Amniotic stem cell (primary cell): ENCODE measurements at places on chromosomes 2 and 18.

- DNase-seq: no peak
Measured at GRCh38 chr2:71303849-71304248, 27.7 kb upstream of the ZNF638 start.

DNA sequence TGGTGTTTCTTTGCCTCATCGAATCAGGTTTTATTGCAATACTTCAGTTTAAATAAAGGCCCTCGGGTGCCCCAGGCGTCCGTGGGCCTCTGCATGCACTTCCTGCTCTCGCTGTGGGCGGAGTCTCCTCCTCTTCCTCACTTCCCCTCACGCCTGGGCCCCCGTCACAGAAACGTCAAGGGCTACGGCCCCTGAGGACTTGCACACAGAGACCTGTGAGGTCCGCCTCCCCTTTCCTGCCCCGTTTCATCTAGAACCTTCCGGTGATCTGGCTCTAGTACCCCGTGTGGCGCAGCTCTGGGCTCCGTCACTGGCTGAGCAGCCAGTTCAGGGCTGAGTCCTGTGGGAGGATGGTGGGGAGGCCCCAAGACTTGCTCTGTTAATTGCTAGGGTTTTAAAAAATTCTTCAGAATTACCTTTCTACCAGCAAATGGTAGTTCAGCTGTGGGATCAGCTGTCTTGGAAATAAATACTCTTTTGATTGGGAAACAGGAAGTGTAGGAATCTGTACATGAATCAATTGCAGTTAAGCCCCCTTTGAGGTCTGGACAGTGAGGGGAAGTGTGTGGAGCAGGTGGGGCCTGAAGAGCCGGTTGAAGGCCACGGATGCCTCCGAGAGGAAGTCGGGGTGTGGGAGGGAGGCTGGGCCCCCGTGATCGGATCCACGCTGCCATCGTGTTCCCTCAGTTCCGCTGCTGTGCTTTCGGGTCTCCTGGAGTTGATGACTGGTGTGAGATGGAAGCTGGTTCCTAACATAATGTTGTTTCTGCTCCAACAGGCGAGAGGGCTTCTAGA is 10.2 kb downstream of the NFATC1 start:
- no peak for DNase-seq

- no peak for DNase-seq
Measured at GRCh38 chr2:73054980-73055379, 16.5 kb downstream of the SFXN5 start.

GRCh38 chr2:38835015-38835601 is 40.6 kb downstream of the DHX57 start:
- DNase-seq: peak; percentile 5

DNA sequence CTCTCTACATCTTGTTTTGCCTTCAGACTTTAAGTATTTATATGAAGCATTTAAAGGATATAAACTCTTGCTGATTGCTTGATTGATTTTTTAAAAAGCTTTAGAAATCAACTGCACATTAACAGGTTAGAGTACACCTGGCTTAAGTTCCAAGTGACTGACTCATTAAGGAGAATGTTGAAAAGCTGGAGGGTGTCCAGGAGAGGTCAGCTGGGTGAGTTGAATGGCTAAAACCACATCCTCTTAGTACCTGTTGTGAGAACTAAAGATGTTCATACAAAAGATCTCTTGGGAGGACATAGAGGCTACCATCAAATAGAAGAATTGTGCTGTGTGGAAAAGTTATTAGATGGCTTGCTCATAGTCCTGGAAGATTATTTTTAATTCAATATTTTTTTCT is 206.8 kb downstream of the TXNL1 start:
- DNase-seq: no peak

DNA sequence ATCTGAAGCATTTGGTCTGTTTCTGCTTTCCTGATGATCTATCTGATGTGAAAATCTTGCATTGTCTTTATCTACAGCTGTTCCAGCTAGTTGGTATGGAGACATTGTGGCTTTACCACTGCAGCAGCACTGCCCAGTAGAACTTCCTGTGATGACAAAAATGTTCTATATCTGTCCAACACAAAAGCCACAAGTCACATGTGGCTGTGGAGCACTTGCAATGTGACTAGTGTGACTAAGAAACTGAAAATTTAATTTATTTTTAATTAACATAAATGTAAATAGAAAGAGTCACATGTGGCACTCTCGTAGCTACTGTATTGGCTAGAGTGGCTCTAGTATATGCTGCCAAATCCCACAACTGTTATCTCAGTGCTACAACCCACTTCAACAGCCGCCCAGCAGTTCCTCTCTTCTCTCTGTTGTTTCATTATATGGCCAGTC is 425.7 kb downstream of the SETBP1 start:
- no peak for DNase-seq

GRCh38 chr2:56100791-56101312 is 82.9 kb upstream of the CCDC85A start:
- no peak for DNase-seq

- DNase-seq: no peak
Measured at GRCh38 chr2:57432528-57432927, 614.1 kb upstream of the VRK2 start.

DNA sequence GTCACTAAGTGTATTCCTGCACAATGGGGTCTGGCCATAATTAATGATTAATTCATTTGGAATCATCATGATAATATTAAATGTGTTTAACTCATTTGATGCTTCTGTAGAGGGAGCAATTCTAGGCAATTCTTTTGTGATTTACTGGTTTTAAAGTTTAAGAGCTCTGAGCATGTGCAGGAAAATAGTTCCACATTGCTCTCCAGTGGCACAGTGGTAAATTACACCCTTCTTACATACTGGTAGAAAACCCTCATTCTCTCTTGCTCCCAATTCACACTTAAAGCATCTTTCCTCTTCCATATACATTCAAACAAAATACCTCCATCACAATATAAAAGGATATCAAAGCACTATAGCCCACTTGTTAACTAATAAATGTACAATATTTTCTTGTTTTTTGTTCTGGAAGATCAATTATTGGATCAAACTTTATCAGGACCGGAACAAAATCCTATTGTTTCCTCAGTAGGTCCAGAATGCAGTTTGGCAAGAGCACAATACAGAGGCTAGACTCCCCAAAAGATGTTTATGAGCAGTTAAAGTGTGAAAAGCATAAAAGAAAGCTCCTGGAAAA is 844.3 kb downstream of the MBD2 start:
- DNase-seq: peak; percentile 2

DNA sequence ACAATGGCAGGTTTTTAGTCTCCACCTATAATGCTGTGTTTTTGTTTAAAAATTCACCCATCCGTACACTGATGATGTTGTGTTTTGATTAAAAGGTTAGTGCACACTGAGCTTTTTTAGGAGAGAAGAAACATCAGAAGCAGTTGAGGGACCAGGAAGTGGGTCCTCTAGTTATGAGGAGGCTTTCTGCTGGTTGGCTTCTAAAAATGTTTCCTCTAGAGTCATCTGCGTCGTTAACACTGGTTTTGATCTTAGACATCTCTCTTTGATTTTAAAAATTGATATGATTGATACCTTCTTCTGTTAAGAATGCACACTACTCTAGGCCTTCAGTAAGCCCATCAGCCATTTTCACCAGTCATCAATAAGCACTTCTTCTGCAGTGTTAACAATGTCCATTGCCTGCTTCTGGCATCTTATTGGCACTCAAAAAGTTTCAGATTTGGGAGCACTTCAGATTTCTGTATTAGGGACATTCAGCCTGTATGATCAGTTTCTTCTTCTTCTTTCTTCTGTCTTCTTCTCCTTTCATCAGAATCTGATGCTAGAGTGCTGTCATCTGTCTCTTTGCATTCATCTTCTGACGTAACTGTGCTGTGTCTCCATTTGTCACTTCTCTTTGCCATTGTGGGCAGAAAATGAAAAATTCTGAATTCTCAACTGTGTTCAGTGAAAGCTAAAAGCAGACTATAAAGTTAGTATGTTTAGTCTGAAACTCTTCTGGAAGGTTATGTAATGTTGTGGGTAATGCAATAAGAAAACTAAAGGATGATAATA is 56.3 kb downstream of the PHLPP1 start:
- no peak for DNase-seq

DNA sequence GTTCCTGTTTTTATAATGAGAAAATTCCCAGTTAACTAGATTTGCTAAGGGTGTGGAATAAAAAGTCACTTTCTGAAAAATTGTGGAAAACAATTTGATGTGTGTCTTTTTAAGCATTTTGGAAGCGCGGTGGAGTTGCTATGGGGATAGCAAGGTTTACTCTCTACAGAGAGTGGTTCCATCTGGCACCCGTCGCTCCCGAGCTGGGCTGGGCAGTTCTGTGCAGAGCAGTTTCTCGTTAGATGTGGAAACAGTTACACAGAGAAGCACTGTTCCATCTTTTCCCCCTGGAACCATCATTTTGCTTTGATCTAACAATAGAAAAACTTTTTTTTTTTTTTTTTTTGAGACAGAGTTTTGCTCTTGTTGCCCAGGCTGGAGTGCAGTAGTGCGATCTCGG is 17.4 kb downstream of the LDLRAD4 start:
- DNase-seq: no peak

DNA sequence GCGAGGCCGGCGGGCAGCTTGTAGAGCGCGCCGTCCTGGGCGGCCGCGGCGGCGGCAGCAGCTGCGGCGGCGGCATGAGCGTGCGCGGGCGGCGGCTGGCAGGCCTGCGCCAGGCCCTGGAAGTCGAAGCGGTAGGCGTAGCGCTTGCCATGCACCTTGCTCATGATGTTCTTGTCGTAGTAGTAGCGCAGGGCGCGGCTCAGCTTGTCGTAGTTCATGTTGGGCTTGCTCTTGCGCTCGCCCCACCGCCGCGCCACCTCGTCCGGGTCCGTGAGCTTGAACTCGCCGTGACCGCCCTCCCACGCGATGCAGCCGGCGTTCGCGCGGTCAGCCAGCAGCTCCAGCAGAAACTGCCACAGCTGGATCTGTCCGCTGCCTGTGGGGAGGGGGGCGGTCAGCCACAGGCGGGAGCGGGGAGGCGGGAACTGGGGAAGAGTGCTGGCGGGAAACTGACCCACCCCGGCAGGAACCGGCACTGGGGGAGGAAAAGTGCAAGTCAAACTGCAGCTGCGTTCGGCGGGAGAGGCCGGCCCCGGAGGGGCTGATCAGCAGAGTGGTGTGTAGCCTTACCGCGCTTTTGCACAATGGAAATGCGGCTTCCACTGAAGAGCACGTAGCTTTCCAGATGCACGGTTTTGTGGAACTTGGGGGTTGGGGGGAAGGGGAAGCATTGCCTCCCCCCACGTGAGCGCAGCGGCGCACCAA is 3.0 kb downstream of the FEV start:
- no peak for DNase-seq

GRCh38 chr2:48617618-48618017 is at the start of gene GTF2A1L:
Gene GTF2A1L (plus strand): TSS chr2:48617856. CDS start chr2:48617875, 19 bp downstream.
- no peak for DNase-seq

GRCh38 chr2:40213071-40213470 is 238.8 kb downstream of the SLC8A1 start:
- no peak for DNase-seq

DNA sequence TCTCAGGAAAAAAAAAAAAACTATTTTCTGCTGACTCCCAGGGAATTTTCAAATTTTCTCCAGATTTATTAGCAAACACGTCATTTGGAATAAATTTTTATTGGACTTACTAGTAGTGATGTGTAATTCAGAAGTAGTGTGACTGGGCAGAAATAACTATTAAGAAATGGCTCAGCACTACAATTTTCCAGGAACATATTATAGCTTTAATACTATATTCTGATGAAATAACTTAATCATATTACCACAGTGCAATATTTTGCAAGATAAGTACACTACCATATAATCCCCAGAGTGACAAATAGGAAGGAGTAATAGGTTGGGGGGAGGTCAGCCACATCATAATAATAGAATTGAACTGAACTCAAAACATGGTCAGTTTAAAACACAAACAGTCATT is 19.7 kb upstream of the TNFAIP6 start:
- no peak for DNase-seq

DNA sequence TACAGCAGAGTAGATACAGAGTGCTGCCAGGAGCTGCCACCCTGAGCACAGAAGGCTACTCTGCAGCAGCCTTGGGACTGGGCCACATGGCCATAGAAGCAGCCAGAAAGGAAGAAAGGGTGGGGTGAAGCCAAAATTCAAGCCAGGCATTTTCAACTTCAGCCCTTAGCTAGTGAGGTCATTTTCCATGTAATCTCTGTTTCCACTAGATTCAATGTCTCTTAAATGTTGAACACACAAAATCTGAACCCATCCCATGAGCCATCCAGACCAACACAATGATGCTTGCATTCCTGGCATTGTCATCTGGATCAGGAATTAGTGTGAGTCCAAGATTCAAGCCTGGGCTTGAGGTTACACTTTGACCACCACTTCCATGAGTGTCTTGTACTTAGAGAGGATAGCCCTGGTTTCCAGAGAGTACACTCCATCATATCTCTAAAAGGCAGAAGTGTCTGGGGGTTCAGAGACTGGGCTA is 243.6 kb downstream of the OSR1 start:
- no peak for DNase-seq

GRCh38 chr2:19895535-19895934 is 6.2 kb downstream of the TTC32 start:
- no peak for DNase-seq

GRCh38 chr18:79321625-79322405 is 73.9 kb upstream of the NFATC1 start:
- DNase-seq: no peak

DNA sequence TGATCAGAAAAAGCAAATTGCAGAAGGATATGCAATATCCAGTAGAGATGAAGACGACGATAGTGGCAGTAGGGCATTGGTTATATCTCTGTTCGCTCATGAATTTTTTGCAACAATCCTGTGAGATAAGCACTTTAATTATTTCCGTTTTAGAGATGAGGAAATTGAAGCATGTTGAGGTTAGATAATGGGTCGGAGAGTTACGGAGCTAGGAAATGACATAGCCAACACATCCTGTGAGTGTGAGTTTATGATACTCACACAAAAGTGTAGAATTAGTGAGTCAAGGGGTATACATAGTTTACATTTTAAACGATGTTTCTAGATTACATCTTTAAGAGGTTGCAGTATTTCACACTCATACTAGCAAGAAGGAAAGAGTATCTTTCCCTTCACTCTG is 123.1 kb upstream of the ARL4C start:
- no peak for DNase-seq

DNA sequence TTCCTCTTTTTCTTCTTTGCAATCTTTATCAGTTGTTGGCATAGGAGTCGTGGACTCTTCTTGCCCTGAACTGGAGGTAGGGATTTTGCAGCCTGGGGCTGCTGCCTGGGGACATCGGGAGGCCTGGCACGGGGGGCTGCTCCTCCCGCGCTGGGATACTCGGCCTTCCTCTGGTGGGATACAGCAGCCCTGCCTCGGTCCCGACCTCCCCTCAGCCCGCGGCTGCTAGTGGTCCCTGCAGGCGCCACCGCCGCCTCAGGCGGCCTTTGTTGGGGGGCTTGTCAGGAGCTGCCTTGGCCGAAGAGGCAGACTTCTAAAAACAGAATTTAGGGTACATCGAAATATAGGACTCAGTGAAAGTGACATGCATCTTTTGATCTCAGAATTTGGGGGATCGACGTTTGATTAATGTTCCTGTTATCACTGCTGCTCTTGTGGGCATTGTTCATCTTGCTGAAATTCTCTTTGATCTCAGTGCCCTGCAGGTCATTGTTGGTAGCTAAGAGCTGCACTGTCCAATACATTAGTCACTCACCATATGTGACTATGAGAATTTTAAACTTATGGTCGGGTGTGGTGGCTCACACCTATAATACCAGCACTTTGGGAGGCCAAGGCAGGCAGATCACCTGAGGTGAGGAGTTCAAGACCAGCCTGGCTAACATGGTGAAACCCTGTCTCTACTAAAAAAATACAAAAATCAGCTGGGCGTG is 16.3 kb downstream of the POLR2D start:
- no peak for DNase-seq
